Stromal cell of bone marrow (primary cell): ENCODE measurements at places on chromosomes 7 and 10.

DNA sequence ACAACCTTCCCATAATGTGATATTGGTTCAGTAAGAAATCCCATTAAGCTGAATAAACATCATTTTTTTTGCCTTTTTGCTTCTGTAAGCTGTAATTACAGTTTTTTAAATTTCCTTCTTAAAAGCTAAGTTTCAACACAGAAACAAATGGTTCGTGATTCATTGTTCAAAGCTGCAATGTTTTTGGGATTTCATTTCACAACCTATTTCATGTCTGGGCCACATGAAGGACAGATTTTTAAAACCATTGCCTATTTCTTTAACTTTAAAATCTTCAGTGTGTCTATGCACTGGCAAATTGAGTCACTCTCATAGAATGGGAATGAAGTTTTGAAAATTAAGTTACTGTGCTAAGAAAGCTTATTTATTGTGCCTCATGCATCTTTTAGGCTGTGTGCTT lies 66.9 kb downstream of the TFPI2 start:
- no peak for DNase-seq

GRCh38 chr7:40498924-40499510 lies 364.2 kb downstream of the SUGCT start:
- DNase-seq: no peak

DNA sequence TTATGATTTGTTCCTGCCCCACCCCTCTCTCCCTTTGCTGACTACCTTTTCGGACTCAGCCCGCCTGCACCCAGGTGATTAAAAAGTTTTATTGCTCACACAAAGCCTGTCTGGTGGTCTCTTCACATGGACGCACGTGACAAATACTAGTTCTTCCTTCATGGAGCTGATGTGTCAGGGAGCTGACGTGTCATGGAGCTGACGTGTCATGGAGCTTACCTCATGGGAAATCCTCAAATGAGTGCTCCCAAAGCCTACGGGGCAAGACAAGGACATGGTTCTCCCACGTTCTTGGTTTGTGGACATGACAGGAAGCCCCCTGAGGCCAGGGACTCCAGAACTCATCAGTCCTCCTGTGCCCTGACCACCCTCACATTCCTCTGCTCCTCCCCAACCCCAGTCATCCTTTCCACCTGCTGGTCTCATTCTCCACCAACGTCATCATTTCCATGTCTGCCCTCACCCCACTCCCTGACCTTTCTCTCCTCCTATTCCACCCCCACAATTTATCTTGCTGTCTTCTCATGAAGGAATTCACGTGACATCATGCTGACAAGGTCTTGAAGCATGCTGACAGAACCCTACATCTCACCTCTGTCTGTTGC lies 261.3 kb downstream of the TCERG1L start:
- DNase-seq: no peak

GRCh38 chr7:138238734-138239659 lies 162.7 kb downstream of the AKR1D1 start:
- no peak for DNase-seq

DNA sequence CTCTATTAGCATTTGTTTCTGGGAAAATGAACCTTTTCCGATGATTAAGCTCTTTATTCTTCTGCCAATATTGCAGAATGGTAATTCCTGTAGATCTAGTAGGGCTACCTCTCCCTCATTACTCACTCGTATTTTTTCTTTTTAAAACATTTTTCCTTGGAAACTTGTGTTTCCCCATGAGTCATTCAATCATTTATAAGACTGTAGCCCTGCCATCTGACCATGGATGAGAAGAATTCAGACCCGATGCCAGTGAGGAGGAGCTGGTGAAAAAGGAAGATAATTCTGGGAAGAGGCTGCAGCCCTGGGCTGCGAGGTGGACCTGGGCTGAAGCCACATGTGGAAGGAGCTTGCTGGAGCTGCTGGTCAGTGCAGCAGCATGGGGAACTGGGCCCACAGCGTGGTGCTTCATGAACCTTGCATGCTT lies 242.8 kb downstream of the KLF6 start:
- DNase-seq: peak; percentile 93

GRCh38 chr7:74148491-74148890 lies 25.7 kb upstream of the EIF4H start:
- no peak for DNase-seq

DNA sequence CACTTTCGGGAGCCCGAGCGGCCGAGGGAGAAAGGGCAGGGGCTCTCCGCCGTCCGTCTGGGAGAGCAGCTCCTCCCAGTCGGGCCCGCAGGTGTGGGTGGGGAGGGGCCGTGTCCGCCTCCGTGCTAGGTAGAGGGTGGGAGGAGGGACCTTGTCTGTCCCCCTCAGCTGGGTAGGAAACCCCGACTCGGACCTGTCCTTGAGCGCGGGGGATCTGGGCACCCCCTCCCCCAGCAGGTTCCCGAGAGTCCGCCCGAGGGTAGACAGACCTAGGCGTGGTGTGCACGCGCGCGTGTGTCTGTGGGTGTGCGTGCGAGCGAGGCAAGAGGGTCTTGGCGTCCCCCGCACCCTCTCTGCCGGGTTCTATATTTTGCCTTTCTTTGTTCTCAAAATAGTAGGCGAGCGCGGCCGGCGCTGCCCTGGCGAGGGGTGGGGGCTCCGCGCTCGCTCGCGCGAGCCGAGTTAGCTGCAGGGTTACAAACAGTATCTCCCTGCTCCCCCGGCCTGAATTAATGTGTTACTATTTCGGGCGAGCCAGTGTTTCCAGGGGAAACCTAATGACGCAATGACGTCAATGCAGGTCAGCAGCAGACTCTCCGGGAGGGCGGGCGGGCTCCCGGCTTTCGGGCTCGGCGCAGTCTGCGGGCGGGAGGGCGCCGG lies 73.9 kb upstream of the LEP start:
- DNase-seq: peak; percentile 50

- no peak for DNase-seq
Measured at GRCh38 chr7:78083476-78084120, 285.0 kb downstream of the PHTF2 start.

- no peak for DNase-seq
Measured at GRCh38 chr7:108280136-108280535, 150.0 kb upstream of the LAMB4 start.

GRCh38 chr10:133528845-133529575 lies 1.8 kb downstream of the CYP2E1 start:
- DNase-seq: no peak

DNA sequence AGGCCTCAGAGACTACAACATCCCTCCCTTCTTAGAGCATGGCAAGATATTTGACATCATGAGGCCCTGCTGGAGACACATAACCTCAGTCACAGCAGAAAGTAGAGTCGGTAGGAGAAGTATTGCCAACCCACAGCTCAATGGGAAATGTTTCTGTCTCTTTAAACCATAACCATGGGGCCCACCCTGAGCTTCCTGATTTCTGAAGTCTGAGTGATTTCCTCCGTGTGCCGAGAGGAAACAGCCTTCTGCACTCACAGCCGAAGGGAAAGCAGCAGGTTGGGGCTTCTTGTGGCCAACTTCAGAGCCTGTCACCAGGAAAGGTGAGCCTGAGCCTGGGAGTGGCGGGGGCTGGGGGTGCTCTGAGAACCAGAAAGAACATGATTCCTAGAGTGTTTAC lies at the start of gene GIMAP1:
TSS of gene GIMAP1 (plus strand) at position 246 of the 400 bp plus-strand sequence. CDS start 2,435 bp downstream, outside the sequence.
- DNase-seq: no peak

DNA sequence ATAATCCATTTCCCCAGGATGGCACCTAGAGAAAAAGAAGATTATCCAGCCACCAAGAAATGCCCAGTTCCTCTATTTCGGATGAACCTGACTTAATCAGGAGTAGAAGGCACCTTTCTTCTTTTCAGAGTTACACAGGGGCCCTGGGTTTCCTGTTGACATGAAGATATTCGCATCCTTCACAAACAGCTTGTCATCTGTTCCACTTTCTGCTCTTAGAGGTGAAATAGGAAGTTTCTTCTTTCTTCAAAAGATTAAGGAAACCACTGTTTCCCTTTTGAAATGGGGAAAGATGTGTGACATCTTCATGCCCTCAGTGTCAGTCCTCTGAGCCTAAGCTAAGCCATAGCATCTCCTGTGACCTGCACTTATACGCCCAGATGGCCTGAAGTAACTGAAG lies 39.1 kb upstream of the RAB18 start:
- DNase-seq: no peak

GRCh38 chr10:131511391-131511790 lies 199.9 kb upstream of the TCERG1L start:
- no peak for DNase-seq

GRCh38 chr7:106016331-106016730 lies 53.3 kb downstream of the CDHR3 start:
- DNase-seq: no peak

DNA sequence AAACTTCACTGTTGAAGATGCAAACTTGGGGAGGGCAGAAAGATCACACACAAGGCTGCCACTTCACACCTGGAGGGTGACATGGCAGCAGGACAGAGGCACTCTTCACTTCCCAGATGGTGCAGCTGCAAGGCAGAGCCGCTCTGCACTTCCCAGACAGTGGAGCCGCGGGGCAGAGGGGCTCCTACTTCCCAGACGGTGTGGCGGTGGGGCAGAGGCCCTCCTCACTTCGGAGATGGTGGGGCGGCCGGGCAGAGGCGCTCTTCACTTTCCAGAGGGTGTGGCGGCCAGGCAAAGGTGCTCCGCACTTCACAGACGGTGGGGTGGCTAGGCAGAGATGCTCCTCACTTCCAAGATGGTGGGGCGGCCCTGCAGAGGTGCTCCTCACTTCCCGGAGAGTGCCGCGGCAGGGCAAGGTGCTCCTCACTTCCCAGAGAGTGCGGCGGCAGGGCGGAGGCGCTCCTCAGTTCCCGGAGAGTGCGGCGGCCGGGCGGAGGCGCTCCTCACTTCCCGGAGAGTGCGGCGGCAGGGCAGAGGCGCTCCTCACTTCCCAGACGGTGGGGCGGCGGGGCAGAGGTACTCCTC lies 58.3 kb upstream of the PPP1R9A start:
- DNase-seq: no peak

DNA sequence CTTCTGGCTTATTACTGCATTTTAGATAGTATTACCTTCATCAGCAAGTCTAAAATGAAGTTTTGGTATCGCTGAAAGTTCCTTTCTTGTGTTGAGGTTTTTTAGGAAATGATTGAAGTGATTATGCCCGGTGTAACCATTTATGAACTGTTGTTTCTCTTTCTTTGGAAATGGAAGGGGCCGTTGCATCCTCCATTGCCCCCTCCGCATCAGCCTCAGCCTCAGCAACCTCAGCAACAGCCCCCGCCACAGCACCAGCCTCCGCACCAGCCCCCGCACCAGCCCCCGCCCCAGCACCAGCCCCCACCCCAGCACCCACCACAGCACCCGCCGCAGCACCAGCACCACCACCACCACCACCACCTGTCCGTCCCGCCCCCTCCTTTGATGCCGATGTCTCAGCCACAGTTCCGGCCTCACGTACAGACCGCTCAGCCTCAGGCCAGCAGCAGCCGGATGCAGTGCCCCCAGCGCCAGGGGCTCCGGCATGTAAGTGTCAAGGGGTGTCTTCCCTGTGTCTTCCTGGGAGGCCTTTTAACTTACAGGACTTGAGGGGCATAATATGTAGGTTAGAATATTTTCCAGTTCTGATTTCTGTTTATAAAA lies 72.6 kb downstream of the SHH start:
- no peak for DNase-seq

GRCh38 chr7:39413636-39414223 lies 152.5 kb upstream of the YAE1 start:
- DNase-seq: no peak

DNA sequence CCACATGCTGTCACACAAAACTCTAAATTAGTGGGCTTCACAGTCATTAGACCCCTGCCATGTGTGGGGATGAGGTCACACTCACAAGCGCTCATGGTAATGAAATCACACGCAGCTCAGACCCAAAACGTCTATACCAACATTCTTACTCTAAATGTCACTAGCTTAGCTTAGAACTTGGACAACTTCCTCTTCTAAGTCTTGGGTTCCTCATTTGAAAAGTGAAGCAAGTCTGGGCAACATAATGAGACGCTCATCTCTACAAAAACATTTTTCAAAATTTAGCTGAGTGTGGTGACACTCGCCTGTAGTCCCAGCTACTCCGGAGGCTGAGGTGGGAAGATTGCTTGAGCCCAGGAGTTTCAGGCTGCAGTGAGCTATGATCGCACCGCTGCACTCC lies 92.7 kb upstream of the MACROH2A2 start:
- DNase-seq: no peak

DNA sequence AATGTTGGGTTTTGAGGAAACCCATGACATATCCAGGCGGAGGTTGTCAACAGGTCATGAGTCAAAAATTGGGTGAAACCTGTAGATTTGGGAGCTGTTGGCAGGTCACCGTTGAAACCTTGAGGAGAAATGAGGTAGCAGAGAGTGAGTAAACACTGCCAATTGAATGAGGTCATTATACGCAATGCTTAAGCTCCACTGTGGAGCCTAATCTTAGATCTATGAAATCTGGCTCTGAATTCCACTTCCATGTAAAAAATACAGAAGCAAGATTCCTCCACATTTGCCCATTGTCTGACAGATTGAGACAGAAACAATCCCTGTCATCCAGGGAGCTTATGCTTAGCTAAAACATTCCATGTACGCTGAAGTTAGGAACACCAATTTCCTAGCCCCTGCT lies 76.0 kb upstream of the IL6 start:
- no peak for DNase-seq

DNA sequence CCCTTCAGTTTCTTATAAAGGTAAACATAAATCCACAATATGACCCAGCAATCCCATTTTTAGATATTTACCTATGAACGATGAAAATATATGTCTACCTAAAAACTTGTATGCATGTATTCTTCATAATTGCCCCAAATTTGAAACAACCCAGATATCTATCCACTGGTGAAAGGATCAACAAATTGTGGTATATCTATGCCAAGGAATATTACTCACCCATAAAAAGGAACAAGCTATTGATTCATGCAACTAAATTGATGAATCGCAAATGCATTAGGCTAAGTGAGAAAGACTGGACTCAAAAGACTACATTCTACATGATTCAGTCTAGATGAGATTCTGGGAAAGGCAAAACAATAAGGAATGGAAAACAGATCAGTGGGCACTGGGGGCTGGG lies 126.0 kb upstream of the BTBD16 start:
- no peak for DNase-seq

GRCh38 chr7:43625453-43625852 lies 42.5 kb downstream of the STK17A start:
- DNase-seq: no peak

GRCh38 chr10:100618632-100619255 lies 83.0 kb downstream of the HIF1AN start:
- no peak for DNase-seq

GRCh38 chr7:7312323-7312722 lies 130.0 kb downstream of the C1GALT1 start:
- DNase-seq: no peak

DNA sequence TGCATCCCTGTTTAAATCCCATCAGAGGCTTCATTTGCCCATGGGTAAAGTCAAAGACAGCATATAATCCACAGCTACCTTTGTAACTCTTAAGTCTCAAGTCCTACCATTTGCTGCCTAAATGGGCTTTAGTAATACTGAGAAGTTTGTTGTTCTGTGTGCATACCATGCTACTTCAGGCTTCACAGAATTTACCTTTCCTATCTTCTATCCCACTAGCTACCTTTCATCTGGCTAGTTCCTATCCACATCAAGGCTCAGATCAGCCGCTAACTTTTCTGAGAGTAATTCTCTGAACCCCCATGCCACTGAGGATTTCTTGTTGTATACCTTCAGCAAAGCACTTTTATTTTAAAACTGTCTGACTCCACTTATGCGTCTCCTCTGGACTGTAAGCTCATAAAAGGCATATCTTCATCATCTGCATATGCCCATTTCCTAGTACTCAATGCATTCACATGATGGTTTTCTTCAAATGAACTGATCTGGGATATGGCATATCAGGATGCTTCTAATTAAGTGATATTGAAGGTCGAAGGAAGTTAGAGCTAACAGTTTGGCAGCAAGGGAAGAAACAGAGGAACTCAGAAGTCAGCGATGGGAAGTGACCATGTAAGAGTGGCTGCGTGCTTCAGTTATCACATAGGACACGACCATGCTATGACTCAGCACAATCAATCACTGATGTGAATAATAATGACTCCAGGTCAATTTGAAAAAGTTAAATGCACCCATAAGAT lies 283.9 kb upstream of the DKK1 start:
- DNase-seq: no peak
